HT1080 (cell line): ENCODE measurements at places on chromosomes 3 and 15. TPM values are rescaled to one million over a fixed set of nuclear protein-coding genes. Genes with fewer than 3 reads are reported as not detected.

- peak; percentile 38 for DNase-seq
Measured at GRCh38 chr3:156728267-156728985, 54.0 kb downstream of the TIPARP start.

Gene TIGIT
- total RNA-seq: 0.20 TPM in 1 of 2 replicates, not detected in the other

DNA sequence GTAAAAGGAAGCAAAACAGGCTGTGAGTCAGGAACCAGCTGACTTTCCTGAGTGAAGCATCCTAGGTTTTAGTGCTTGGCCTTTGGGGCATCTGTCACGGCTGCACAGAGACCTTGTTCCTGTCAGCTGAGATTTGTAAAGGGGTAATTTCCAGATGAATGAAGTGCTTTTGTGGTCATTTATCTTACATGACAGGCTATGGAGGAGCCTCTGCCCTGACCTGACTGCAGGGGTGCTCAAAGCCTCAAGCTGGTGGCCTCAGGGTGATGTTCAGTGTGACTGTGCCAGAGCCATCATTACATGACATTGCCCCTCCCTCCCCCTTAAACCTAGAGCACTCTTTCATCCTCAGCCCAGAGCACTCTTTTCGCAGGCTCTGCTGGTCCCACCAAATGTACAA is 132.5 kb downstream of the ARNT2 start:
- DNase-seq: no peak

DNA sequence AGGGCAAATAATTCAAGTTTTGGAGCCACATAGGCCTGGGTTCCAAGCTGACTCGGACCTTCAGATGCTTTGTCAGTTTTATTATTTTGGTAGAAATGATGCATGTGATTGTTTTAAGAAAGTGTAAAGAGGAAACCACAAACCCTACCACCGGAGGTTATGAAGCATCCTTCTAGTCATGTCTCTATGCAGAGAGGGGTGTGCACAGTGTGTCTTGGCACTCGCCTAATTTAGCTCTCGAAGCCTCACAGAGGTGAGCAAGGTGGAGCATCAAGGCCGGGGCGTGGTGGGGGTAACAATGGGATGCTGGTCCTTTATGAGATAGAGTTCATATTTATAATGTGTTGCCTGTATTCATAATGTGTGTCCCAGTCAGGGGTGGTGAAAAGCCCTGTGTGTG is 63.7 kb upstream of the SMAD6 start:
- DNase-seq: no peak

GRCh38 chr3:4888913-4889846 is 90.1 kb upstream of the BHLHE40 start:
- no peak for DNase-seq

- no peak for DNase-seq
Measured at GRCh38 chr3:104556372-104557078, 810.2 kb upstream of the ALCAM start.

Gene CHRNA7
- 2.0 TPM in 2 replicates for total RNA-seq

Gene PATL2
- 0.10 and 0.13 TPM in 2 replicates for total RNA-seq

Gene SH3GL3
- total RNA-seq: 2.1 and 3.5 TPM in 2 replicates

DNA sequence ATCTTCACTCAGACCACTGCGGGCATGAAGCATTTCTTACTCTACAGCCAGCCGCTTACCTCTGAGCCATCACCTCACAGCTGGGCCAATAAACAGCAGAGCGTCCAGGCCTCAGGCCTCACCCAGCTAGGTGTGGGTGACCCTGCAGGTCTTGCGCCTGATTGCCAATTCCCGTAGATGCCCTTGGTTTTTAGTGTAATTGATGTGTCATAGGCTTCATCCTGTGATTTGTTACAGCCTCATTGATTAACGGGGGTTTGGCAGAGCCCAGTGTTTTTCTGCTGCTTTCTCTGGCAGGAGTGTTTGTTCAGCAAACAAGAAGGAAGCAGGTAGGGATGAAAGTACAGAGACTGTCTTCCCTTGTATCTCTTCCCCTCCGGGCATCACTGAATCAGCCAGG is 49.6 kb upstream of the BNIP2 start:
- DNase-seq: no peak

Gene DPP8
- 26.3 and 30.6 TPM in 2 replicates for total RNA-seq

GRCh38 chr15:96409215-96410138 is 79.0 kb downstream of the NR2F2 start:
- no peak for DNase-seq

Gene ROBO2
- total RNA-seq: under 0.01 and 0.17 TPM in 2 replicates

- peak; percentile 76 for DNase-seq
Measured at GRCh38 chr3:73029321-73029796, 32.1 kb upstream of the EBLN2 start.
